ENCODE measurements at places on chromosomes 2 and 18.

DNA sequence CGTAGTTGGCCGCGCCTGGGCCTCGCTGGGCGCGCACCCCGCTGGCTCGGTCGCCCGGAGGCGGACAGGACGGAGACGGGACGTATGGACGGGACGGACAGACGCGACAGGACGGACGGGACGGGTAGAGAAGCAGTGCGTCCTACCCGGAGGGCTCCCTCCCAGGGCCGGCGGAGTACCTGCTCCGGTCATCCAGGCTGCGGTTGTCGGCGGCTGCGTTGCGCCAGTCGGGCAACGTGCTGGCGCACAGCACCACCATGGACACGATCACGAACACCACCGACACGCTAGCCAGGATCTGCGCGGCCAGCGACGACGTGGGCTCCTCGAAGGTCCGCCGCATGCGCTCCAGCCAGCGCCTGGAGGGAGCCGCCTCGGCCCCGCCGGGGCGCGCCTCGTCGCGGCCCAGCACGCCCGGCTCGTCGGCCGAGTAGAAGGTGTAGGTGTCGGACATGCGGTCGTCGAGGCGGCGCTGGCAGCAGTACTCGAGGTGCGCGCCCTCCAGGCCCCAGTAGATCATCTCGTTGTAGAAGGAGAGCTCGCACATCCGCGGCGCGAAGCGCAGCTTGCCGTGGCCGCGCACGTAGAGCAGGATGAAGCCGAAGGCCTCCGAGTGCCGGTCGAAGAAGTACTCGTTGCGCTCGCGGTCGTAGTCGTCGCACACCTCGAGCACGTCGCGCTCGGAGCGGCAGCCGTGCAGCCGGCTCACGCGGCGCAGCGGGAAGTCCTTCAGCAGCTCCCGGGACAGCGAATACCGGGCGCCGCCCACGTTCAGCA is 903 bp downstream of the KCNG3 start:
- DNase-seq, result no peak

DNA sequence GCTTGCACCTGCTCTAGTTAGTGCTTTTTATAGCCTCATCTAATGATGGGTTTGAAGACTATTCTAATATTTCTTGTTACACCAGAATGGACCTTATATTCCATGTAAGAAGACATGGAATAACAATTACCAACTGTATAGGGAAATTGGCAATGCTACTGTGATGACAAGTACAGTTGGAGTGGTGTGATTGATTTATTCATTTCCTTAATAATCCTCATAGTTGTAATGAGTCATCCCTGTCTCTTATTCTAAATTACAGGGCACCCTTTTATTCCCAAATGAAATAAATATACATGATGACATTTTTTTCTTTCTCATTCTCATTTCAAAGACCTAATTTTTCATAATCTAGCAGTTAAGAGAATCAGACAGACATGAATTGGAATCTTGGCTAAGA is 18.3 kb upstream of the TLK1 start:
- DNase-seq, result no peak

DNA sequence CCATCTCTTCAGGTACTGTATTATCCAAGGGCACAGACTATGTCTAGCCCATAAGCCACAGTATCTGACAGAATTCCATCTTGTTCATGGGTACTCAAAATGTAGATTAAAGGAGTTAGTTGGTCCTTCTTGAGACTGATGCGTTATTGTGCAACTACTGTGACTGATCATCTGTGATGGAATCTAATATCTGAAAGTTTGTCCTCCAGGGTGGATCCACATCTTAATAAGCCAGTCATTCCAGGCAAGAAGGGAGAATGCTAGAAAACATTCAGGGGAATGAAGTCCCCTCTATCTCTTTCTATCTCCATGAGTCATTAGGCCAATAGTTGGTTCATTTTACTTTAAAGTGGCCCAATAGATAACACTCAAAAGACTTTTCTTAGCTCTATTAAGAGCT is 252.6 kb downstream of the EXOC6B start:
- no peak for DNase-seq

DNA sequence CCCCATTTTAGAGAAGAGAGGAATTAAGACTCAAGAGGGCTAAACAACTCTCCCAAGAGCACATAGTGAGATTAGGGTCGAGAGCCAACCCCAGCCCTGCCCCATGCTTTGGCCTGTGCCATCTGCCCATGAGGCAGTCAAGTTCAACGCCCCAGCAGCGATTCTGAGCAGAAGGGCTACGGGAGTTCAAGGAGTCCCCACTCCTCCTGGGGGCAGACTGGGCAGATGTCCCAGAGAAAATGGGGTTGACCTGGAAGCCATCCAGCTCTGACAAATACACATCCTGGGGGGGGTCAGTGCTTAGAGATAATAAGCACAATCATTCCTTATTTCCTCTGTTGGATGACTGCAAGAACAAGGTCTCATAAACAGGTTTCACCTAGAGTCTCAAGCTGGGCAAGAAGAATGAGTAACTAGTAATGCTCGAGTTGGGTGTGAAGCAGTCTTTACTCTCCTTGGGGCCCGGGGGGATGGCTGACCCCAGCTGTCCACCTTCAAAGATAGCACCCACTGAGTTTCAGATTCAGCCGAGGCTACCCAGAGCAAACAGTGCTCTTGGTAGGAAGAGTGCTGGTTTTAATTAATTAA is 716.4 kb downstream of the RNF144A start:
- DNase-seq, result no peak

DNA sequence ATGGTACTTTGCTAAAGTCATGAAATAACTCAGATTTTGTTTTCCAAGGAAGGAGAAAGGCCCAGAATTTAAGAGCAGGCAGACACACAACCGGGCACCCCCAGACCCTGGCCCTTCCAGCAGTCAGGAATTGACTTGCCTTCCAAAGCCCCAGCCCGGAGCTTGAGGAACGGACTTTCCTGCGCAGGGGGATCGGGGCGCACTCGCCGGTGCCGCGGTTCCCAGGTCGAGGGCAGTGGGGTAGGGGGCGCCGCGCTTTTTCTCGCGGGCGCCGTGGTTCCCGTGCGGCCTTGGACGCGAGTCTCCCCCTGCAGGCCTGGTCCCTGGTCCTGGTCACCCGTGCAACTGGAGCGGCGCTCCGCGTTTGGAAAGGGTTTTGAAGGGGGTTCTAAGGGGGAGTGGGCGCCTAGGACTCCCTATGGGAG is 1.2 kb downstream of the ZNF236 start:
- peak; percentile 29 for DNase-seq

DNA sequence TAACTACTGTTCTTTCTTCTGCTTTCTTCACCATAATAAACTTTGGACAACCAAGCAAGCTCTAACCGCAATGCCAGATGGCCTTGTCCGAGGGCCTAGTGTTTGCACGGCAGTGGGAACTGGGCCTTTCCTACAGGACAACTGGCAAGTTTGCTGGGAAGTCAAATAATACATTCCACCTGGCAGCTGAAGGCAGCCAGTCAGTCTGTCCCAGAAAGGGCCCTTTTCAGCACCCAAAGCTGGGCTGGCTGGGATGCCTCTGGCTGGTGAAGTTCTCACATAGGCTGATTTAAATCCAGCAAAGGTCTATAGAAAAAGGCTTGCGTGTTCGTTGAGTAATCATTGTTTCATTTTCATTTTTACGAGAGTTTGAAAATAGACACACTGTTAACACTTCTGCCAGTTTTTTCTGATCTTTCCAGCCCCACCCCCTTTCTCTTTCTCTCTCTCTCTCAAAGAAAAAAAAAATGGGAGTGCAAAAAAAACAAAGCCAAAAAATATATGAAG is 110.0 kb upstream of the EPAS1 start:
- DNase-seq, result no peak

- peak; percentile 32 for DNase-seq
Measured at GRCh38 chr2:146867477-146867986, 977.3 kb upstream of the ACVR2A start.

DNA sequence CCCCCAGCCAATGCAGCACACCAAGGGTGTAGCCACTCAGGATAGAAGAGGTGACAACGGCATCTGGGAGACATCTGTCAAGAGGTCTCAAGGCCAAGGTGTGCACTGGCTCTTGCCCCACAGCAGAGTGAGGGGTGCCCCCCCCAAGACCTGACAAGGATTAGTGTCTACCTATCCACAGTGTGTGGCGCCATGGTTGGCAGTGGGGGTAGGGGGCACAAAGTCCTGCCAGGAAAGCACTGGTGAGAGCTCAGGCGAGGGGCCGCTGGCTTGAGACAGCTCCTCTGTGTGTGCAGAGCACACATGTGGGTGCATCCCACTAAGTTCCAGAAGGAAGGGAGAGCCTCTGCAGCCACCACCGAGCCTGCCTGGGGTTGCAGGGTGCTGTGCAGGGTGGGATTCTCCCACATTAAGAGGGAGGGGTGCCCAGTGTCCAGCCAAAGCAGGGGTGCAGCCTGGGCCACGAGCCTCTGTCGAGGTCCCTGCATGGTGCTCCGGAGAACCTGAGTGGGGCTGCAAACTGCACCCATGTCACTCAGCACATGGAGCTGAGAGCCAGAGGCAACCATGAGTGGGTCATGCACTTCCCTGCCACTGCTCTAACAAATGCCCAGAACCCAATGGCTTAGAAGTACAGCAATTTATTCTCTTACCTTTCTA is 311.2 kb upstream of the HDAC4 start:
- no peak for DNase-seq

DNA sequence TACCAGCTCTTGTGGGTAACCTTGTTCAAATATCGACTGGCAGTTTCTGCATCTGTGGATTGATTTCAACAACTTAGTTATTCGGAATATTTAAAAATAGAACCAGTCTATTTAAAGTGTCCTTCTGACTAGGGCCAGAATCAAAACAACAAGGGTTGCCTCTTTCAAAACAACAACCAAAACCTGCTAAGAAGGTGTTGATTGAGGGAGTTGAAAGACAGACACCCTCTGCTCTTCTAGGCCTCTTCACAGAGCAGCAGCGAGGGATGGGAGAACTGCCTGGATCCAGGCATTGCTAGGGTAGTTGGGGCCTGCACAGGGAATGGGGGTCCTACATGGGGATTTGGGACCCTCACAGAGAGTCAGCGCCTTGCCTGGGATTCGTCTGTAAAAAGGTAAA is 19.8 kb downstream of the TTR start:
- DNase-seq, result no peak

DNA sequence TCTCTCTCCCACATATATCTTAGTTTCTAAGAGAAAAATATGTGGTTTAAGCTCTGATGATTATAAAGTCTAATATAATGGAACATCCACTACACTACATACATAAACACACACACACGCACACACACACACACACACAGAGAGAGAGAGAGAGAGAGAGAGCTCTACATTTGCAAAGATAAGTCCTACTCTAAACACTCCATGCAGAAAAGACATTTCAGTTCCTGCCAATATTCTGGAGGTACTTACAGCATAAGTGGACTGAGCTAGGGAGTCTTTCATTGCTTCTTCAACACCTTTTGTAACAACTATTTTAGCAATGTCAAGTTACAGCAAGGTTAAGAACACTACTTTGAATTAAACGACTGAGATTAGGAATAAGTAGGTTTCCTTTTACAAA is 80.1 kb downstream of the FIGN start:
- no peak for DNase-seq

DNA sequence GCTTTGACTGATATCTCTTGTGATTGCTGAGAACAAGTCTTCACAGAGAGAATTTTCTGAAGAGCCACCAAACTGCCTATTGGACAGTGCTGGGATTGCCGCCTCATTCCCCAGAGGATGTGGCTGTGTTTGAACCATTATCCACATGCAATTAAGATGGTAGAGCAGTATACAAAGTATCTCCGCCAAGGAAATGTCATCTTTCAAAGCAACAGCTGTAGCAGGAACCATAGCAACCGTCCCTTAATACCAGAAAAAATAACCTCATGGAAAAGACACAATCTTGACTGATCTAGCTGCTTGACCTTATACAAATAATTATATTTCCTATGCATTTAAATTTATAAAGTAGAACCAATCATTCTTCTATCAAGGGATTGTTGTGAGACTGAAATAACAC is 772.6 kb upstream of the FAM98A start:
- no peak for DNase-seq

DNA sequence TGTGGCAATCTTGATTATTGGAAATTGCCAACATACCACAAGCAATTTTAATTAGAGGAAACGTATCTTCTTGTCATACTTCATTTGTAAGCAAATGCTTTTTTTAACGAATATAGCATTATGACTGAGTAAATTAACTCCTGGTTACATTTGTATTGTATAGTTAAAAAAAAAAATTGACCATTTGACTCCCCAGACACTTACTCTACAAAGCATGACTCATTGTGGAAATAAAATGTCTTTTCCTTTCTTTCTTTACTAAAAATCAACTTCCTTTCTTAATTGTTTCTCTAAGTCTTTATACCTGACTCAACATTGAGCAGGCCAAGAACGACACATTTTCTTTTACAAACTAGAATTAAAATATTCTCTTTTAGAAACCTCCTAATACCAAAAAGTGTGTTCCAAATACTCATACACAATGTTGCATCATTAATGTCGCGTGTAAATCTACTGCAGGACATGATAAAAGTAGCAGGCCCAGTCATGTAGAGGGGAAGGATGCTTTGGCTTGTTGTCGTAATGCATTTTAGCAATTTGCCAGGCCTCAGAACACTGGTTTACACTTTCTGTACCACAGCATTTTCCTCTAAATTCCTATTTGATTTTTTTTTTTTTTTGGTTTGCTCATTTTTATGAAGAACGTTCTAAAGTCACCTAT is 349.6 kb upstream of the KCNH7 start:
- DNase-seq, result no peak

- no peak for DNase-seq
Measured at GRCh38 chr18:27661320-27662018, 476.4 kb upstream of the CHST9 start.

DNA sequence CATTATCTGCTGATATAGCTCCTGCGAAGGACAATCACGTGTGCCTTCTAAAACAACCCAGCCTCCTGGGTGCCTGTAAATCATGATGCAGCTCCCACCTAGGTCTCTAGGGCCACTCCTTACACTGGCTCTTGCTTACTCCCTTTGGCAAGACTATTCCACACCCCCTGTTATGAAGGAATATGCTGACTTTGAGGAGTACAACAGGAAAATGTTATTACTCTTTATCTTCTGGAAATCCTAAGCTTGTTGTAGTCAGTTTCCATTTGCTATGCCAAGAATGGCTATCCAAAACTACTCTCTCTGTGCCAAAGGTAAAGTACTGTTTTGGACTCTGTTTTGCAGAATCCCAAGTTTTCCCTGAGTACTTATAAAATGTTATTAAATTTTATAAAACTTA is 7.7 kb downstream of the SGO2 start:
- no peak for DNase-seq

DNA sequence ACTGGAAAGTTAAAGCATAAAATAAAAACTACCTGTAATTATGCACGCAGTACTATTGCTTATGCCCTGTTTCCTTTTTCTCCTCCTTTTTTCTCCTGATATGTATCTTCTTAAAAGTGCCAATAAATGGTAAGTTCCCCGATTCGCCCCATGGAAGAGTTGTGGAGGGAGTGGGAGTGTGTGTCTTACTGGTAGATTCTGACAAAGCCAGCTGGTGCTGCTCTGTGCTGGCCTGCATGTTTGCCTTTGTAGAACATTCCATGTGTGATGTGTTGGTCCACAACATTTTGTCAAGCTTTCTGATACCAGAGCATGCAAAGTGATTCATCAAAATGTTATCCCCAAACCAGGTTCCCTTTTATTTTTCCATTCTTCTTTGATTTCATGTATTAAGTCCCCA is 356.9 kb upstream of the RAB12 start:
- no peak for DNase-seq
